Gastroesophageal sphincter (tissue), 4 donors: ENCODE measurements at places on chromosomes 5 and 9. TPM values are rescaled to one million over a fixed set of nuclear protein-coding genes. Genes with fewer than 3 reads are reported as not detected.

DNA sequence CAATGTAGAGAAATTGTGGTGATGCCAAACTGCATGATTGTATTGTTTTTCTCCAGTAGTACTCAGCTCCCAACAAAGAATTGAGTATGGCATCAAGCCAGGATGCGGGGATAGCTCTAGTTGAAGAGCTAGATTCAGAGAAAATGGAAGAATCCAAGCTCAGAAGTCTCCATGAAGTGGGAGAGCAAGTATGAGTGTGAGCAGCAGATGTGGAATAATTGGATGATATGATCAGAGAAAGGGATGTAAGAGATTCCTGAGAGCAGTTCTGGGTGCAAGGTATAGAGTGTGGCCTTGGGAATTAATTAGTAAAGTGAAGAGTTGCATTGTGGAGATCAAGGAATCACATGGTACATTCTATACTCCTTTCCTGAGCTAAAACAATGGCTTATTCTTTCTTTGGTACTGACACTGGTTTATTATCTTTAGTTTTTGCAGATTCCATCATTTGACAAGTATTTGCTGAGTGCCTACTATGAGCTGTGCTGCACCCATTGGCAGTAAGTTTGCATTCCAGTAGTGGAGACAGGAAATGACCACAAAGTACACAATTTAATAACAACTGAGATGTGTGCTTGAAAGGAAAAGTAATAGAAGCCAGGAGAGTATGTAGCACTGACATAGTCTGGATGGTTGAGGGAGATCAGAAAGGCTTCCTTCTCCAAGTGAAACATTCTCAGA is 177.1 kb downstream of the CPLANE1 start:
- ATAC-seq, result no peak

ADAMTS6 gene
- total RNA-seq, result 4.9 TPM

- no peak for ATAC-seq
These were observed 1293.7 kb upstream of the C9orf72 start for GRCh38 chr9:28866951-28867350.

DNA sequence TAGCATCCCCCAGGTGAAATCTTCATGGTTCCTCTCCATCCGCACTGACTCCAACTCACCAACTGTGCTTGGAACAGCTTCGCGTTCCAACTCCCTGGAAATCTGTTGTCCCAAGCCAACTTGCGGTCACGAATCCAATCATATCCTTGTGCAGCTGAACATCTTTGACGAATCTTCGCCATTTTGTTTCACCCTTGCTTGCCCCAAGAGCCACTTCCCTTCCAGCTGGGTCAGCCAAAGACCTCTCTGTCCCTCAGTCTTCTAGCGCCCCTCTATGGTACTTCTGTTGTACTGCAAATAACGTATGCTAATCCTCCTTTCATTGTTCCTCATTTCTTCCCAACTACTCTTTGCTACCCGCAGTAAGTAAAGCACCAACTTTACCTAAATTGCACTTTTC is 61.0 kb upstream of the TARS1 start:
- ATAC-seq, result no peak

DNA sequence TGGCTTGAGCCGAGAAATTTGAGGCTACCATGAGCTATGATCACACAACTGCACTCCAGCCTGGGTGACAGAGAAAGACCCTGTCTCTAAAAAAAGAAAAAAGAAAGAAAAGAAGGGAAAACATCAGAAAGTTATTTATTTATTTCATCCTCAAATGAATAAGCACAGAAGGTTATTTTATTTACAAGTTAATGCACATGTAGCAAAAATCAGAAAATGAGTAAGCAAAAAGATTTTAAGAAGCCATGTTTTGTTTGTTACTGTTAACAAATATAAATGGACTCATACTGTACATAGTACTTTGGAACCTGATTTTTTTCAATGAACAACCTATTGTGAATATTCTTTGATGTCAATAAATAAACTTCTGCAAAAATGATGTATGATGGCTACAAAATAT is 47.2 kb downstream of the NRG2 start:
- ATAC-seq, result no peak

PTTG1 gene
- 3.5 TPM for total RNA-seq

- no peak for ATAC-seq
These were observed 8.0 kb upstream of the PLPP6 start for GRCh38 chr9:4654084-4654483.

GRCh38 chr5:142192286-142193113 is 83.9 kb downstream of the NDFIP1 start:
- ATAC-seq, result peak; percentile 68

DNA sequence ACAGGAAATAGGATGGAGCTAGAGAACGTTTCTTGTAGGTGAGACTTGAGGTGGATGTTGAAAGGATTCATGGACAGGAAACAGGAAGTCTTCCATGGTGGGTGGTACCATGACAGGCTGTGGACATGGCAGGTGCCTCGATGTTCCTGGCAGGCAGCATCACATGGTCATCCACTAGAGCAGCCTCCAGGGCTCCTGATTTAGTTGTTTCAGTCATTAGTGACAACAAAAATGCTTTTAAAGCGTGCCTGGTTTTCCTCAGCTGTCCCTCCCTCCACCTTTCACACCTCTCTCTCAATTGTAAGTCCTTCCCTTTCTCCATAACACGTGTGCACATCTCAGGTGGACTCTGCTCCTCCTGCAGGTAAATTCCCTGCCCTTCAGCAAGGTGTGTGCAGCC is 25.2 kb upstream of the ASPN start:
- no peak for ATAC-seq

RNF180 gene
- total RNA-seq, result 24.9 TPM

DNA sequence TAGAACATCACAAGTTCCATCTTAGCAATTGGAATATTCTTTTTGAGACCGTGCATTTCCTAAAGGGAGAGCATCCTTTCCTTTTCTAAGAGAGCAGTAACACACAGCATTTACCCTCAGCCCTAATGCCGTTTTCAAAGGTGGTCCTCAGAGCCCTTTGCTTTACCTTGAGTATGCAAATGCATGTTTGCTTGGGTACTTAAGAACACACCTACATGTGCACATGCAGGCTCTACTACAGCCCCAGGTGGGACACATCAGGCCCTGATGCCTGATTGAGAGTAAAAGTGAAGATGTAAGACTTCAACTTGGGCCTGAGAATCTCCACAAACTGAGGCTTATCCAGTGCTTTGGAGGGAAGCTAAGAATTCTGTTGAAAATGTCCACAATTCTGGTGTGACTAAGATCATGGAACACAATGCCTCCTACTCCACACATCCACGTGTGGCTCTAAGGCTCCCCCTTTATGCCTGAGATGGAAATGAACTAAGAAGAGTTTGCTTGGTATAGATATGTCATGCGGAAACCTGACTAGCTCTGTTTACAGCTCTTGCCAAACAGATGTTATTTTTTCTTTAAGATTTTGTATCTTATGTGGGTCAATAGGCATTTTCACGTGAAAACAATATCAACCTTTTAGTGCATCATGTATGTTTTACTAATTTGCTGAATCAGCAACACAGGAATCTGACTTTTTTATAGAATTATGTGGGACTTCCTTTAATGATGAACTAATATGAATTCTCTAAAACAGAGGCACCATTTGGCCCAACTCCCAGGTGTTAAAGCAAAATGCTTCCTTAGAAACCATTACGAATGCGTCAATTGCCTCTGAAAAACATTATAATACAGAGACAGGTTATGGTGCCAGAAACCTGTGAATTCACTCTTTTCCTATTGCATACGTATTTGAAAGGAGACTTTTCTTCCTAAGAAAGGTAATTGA is 48.9 kb upstream of the SLC2A8 start:
- no peak for ATAC-seq

GRCh38 chr5:150576449-150576949 is 64.0 kb upstream of the SYNPO start:
- no peak for ATAC-seq

DNA sequence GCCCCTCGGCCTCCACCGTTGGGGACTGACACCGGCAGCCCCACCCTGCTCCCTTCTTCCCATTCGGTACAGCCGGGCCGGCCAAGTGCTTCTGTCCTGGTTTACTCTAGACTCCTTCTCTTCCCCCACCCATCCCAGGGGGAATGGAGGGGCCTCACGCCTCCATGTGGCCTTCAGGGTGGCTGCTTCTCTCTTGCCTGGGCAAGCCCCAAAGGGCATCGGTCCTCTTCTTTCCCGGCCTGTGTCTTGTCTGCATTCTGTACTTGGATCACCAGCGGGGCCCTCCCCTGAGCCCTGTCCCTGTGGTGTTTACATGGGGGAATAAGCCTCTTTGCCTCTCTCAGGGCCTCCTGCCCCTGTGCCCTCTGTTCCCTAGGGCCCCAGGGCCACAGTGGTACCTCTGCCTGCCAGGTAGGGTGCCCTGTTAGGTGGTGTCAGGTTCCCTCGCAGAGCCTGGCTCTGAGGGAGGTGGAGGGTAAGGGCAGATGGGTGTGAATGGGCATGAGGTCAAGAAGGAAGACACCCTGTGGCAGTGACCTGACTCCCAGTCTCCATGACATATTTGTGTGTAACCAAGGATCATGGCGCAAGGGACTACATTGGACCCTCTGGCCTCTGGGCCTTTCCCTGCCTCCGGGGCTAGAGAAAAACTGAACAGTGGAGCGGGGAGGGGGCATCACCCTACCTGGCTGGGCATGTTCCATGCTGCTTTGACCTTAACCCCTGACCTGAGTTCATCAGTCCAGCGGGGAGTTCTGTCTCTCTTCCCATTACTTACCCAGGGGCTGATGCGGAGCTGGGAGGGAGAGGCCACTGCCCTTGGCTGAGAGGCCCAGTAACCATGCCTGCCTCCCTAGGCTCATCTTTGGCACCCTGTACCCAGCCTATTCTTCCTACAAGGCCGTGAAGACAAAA is 1.6 kb downstream of the REEP2 start:
- ATAC-seq, result no peak

GRCh38 chr5:56735849-56736641 is 79.3 kb upstream of the MAP3K1 start:
- ATAC-seq, result no peak

DNA sequence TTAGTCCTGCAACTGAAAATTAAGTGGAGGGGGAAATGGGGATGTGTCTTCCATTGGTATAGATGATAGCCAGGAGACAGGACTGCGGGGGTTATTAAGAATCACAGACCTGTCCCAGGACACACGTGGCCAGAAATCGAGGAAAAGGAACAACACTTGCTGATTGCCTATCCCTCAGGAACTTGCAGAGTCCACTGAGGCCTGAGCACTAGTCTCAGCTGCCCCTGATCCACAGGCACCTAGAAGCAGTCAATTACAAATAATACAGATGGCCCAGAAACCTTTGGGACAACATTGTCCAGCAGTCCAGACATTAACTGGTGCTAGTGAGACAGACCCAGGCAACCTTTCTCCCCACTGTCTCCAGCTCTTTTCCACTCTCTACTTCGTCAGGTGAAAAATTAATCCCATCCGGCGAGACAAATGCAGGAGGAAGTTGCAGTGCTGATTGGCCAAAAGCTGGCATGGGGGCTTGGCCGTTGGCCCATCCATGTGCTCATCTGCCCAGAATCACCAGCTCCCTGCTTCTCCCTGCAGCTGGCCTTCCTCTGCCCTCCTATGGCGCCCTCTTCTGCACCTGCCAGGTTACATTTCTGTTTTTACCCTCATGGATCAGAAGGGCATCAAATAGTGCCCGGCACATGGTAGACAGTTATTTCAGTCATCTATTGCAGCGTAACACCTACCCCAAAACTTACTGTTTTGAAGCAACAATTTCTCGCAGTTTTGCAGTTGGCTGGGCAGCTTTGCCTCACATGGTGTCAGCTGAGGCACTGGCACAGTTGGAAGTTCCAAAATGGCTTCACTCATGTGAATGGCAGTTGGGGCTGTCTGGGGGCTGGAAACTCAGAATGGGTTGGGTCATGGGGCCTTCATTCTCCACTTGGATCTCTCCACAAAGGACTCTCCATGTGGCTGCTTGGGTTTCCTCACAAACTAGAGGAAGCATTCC is 3.6 kb upstream of the B4GALT1 start:
- ATAC-seq, result no peak

DNA sequence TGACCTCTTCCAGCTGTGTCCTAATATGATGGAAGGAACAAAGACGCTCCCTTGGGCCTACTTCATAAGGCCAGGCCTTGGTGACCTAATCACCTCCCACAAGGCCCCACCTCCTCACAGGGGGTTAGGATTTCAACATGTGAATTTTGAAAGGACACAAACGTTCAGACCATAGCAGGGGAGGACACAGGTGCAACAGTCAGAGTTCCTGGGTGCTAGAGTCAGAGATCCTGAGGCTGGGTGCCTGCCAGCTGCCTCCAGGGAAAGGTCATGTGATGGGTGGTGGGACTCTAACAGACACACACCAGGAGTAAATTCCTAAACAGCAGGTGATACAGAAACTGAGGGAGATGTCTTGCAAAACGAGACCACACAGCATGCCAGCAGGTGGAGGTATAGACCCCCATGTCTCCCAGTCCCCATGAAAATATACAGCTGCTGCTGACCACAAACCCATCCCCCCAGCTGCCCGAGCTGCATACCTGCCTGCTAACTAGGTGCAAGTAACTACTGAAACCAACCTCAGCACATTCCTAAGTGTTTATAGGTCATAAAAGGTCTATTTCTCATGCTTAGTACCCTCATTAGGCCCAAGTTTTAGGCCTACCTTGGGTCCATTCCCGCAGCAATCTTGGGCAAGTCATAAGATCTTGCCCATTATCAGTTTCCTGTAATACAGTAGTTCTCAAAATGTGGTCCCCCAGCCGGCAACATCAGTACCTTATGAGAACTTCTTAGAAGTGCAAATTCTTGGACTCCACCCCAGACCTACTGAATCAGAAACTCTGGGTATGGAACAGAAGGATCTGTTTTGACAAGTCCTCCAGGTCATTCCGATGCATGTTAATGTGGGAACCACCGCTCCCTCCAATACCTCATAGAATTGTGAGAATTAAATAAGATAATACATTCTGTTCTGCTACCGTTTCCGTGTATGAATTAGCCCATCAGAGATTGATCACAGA is 245.3 kb downstream of the ENC1 start:
- ATAC-seq, result peak; percentile 76

DNA sequence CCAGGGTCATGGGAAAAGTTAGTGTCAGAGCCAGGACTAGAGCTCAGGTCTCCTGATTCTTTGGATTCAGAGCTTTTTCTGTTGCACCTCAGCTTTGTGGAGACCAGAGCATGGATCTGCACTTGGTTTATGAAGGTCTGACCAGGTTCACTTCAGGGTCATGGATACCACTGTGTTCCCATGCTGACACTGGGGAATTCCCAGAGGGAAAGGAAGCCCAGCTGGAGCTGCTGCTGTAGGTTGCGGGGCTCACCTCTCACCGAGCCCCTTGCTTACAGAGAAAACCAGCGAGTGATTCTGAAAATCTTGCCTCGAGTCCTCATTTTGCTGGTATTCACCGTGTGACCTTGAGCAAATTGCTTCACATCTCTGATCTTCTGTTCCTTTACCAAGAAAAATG is 83.0 kb downstream of the RGS3 start:
- no peak for ATAC-seq

DNA sequence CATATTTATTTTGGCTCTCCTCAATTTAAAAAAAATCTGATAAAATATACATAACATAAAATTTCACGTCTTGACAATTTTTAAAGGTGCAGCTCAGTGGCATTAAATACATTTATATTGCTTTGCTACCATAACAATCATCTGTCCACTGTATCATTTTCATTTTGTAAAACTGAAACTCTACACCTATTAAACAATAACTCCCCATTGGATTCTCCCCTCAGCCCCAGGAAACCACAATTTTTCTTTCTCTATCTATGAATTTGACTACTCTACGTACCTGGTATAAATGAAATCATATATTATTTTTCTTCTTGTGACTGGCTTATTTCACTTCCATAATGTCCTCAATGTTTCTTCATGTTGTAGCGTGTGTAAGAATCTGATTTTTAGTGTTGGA is 563.5 kb downstream of the PRR16 start:
- no peak for ATAC-seq

PALM2AKAP2 gene
- 2.0 TPM for total RNA-seq
